ENCODE measurements at places on chromosomes 16 and 17.

- peak; percentile 53 for DNase-seq
Observed at GRCh38 chr16:56643080-56643778, 4.8 kb downstream of the MT1A start.

- no peak for DNase-seq
Observed at GRCh38 chr16:78257376-78257728, 157.9 kb downstream of the WWOX start.

DNA sequence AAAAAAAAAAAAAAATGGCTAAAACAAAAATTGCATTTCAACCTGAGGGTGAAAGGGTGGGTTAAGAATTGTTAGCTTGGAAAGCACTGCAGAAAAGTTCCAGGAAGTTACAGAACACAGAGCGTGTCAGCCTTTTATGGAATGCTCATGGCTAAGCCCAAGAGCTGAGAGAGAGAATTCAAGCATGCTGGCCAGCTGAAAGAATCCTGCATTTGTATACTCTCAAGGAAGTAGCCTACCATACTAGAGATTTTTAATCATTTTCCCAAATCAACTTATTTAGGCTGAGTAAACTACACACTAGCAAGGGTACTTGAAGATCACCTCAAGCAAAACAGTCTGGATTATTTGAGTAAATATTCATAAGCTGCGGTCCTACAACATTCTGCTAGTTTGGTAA lies 153.9 kb downstream of the KCNJ2 start:
- DNase-seq: no peak

DNA sequence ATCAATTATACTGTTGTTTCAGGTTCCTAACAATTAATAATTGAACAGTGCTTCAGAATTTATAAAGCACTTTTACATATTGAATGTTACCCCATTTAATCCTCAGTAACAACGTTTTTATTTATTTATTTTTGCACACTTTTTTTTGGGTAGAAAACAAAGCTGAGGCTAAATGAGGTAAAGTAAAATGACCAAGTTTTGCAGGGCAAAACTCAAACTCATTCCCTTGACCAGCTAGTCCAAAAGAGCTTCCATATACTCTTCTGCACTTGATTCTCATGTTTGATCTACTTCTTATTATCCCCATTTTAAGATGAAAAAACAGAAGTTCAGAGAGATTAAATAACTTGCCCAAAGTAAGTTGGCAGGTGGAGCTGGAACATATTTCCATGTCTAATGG lies 81.1 kb upstream of the NACA2 start:
- DNase-seq: no peak

DNA sequence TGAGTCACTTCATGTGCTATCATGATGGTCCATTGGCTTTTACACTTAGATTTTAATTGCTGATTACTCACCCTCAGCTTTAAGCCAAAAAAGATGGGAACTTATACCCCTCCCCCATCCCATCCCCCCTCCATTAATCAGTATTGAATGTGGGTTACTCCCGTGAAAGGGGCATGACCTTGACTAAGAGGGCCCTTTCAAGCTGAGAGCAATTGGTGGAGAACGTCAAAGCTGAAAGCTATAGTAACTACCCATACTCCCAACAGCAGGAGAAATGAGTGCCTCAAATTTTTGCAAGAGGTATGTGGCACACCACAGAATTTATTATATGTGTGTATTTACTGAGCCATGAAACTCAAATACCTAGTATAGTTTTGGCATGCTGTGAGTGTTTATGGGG lies 99.7 kb upstream of the CDH8 start:
- DNase-seq: no peak

- DNase-seq: no peak
Observed at GRCh38 chr17:42198897-42199296, 4.6 kb upstream of the GHDC start.

- DNase-seq: no peak
Observed at GRCh38 chr17:31311526-31311925, 2.3 kb downstream of the EVI2B start.

GRCh38 chr17:45325810-45326209 lies 9.0 kb upstream of the MAP3K14 start:
- no peak for DNase-seq

GRCh38 chr16:67456391-67457081 lies 24.4 kb downstream of the ATP6V0D1 start:
- DNase-seq: no peak

GRCh38 chr17:34723875-34724274 lies 144.5 kb downstream of the TMEM132E start:
- DNase-seq: no peak

All from PC-3 (cell line).